Dorsolateral prefrontal cortex (tissue), 122 donors: ENCODE measurements at places on chromosomes 6 and 20. TPM values are rescaled to one million over a fixed set of nuclear protein-coding genes. Genes with fewer than 3 reads are reported as not detected.

- DNase-seq, result no peak
Observed at GRCh38 chr6:150775415-150776203, 89.9 kb upstream of the MTHFD1L start.

GRCh38 chr6:30231067-30231466 is 17.9 kb upstream of the TRIM26 start:
- DNase-seq, result no peak

GRCh38 chr6:53134601-53135235 is 13.9 kb downstream of the GCM1 start:
- DNase-seq, result no peak

- DNase-seq, result no peak
Observed at GRCh38 chr6:106090001-106090400, 3.9 kb downstream of the PRDM1 start.

- DNase-seq, result no peak
Observed at GRCh38 chr20:7637184-7637583, 303.1 kb downstream of the HAO1 start.

- DNase-seq, result no peak
Observed at GRCh38 chr6:87661503-87661902, 40.5 kb downstream of the AKIRIN2 start.

GRCh38 chr6:134508862-134509498 is 191.1 kb upstream of the SGK1 start:
- DNase-seq, result no peak

GRCh38 chr6:137471497-137471896 is 22.7 kb downstream of the OLIG3 start:
- no peak for DNase-seq

GRCh38 chr20:11714886-11715285 is 202.8 kb upstream of the BTBD3 start:
- DNase-seq, result no peak

DNA sequence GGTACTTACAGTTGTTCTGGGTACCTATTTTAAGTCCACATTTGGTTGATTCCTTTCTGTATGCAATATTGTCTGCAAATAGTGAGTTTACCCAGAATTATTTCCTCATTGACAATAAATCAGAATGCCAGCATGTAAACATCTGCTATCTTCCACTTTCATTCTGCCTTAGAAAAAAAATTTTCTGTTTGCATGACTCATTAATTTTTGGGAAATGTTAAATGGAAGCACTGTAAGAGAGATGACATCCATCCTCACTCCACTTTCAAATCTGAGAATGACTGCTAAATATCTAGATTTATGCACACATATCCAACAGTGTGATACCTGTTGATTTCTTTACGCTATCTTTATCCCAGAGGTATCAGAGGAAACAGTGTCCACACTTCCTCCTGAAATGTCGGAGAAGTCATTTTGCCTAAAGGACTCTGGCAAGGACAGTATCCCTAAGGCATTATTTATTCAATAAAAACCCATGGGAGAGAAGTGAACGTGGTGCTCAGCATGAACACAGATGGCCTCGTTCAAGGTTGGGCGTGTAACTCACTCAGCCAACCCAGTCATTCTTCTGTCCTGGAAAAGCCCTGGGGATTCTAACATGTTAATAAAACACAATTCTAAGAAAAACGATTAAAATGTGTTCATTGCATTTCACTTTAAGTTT is 780.9 kb downstream of the QKI start:
- DNase-seq, result no peak

DNA sequence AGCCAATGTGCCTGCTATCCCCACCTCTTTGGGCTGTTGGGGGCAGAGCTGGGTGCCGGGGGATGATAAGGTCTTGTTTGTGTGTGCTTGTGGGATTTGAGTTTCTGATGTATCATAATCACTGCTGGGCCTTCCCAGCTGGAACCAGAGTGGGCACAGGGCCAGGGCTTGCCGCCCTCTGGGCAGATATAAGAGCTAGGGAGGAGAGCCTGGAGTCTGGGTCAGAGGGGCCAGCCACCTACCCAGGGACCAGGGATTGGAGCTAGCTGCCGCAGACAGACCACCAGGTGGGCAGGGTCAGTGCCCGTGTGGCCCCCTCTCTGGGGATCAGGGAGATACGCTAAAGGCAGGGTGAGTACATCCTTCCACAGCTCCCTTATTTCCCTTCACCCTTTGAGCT is 3.1 kb upstream of the TLDC2 start:
- no peak for DNase-seq

IL17F gene
- total RNA-seq, result not detected
